Upper lobe of right lung (tissue), 1 donor: ENCODE measurements at places on chromosomes 12 and 14.

DNA sequence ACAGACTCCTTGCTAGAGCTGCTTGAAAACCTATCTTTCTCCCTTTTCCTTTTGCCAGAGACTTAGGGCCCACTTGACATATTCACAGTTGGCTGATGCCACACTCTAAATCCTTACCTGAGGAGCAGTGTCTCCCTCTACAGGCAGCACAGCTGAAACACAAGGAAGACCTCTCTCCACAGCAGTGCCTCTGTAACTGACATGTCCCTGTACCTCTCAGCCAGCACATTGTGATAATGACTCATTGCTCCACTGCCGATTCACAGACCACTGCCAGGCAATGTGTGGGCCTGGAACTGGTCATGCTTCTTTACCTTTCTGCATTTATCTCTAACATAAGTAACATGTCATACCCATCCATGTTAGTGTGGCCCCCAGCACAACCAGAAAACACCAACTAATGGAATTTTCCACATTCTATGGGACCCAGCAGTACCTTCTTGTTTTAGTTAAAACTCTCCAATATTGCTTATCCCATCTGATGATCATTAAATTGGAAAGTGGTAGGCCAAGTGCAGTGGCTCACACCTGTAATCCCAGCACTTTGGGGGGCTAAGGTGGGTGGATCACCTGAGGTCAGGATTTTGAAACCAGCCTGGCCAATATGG lies 56.5 kb downstream of the GTF2A1 start:
- no peak for DNase-seq

DNA sequence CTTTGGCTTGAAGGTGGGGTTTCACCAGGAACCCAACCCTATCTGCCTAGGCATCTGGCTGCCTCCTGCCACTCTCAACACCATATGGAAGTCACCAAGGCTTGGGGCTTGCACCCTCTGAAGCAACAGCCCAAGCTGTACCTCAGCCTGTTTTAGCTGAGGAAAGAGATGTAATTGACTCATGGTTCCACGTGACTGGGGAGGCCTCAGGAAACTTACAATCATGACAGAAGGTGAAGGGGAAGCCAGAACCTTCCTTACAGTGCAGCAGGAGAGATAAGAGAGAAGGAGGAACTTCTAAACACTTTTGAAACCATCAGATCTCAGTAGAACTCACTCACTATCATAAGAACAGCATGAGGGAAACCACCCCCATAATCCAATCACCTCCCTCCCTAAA lies 26.9 kb downstream of the GLIPR1L1 start:
- DNase-seq: no peak

GRCh38 chr12:126761420-126761819 lies 1505.5 kb upstream of the TMEM132C start:
- no peak for DNase-seq

DNA sequence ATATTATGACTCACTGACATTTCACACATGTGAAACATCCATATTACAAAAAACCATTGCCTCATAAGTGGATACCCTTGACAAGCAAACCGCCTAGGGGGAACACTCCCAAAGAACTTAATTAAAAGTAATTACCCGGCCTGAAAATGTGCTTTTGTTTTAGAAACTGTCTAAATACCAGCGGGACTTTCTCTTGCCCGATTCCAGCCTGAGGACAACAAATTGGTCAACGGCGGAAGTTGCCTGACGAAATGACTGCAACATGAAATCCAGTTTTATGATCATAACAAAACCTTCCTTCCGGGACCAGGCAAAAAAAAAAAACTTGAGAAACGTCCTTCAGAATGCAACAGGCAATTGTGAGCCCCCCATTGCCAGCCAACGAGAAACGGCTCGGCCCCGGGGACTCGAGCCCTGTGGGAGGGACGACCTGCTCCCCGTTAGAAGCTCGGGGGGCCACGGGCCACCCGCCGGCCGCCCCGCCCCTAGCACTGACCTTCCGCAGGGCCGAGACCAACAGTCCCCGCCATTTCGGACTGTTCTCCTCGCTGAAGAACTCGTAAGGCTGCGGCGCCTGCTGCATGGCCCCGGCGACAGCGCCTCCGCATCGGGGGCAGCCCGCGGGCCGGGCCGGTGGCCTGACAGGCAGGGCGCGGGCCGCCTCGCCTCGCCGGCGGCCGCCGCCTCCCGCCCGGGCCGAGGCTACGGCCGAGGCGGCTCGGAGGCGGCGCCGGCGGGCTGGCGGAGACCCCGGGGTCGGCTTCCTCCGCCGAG lies 490 bp downstream of the SOS2 start:
- DNase-seq: peak; percentile 82

DNA sequence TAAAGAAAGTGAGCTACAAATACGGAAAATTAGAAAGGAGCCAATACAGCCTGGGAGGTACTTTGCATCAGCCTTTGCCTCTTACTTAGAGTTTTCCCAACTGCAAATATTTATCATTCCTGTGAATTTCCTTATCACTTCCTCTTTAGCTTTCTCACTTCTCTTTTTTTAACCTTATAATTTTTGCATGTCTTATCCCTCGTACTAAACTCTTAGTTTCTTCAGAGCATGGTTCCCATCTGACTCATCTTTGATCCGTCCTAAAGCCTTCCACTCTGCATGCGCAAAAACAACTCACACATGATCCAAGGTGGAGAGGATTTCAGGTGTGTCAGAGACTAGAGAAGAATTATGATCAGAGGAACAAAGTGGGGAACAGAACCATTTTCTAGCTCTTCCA lies 9.6 kb upstream of the SNAPC1 start:
- DNase-seq: no peak

DNA sequence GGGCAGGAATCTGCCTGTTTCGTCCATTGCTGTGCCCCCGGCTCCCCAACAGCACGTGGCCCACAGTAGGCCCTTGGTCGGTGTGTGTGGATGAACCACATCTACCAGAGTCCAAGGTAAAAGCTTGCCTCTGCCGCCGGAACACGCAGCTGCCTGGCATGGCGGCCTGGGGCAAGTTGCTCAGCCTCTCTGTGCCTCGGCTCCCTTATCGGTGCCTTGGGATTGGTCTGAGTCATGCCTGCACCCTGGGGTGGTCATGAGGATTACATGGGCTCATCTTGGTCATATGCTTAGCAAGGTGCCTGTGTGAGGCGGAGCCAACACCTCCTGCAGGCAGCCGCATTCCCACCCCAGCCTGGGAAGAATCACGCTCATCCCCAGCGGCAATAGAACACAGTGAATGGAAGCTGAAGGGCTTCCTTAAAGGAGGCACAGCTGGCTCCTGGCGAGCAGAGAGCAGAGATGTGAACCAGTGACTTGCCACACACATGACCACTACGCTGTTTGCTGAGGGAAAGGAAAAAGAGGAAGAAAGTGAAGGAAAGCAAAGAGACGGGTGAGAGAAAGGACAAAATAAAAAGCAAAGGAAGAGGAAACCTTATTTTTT lies 5.5 kb upstream of the SCARB1 start:
- DNase-seq: peak; percentile 73

- no peak for DNase-seq
Measured at GRCh38 chr14:91918186-91918883, 29.2 kb downstream of the FBLN5 start.

DNA sequence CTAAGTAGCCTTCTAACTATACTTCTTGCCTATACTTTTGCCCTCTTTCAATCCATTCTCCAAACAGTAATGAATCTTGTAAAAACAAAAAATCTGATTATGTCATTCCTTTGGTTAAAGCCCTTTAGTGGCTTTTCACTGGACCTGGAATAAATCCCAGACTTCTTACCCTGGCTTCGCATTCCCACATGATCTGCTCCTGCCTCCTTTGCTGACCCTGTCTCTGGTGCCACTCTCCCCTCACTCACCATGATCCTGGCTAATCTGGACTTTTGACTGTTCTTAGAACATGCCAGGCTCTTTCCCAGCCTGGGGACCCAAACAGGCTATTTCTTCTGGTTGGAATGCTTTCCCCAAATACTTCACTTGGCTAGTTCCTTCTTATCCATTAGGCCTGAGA lies 7.9 kb downstream of the MIA2 start:
- DNase-seq: no peak

DNA sequence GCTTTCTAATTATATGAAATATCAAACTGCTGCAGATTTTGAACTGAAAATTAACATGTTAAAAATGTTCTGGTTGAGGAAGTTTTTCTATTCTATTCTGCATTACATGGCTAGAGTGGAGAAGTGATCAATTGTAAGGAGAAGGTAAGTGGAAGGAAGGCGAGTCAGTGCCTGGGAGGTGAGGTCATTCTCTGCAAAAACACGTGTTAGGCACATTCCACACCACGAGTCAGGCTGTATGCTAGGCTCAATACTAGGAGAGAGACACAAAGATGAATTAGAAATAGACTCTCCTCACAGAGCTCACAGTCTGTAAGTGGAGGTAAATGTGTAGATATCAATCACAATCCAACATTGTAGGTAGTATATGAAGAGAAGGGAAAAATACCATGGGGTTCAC lies 194.1 kb downstream of the NOVA1 start:
- no peak for DNase-seq

- peak; percentile 69 for DNase-seq
Measured at GRCh38 chr12:102917026-102917787, at the start of gene PAH. Gene PAH (minus strand): TSS chr12:102917244. CDS start chr12:102917130, 114 bp downstream.

DNA sequence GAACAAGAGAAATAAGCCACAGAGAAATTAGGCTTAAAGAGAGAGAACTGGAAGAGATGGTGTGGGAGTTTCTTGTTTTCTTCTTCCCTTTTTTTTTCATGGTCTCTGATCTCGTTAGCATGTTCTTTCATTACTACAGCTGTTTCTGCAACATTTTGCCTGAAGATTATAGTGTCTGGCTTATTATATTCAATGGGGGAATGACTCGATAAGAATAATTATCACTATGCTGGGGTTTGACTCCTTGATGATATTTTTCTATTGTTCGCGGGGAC lies 70.0 kb downstream of the TMEM132C start:
- DNase-seq: no peak

DNA sequence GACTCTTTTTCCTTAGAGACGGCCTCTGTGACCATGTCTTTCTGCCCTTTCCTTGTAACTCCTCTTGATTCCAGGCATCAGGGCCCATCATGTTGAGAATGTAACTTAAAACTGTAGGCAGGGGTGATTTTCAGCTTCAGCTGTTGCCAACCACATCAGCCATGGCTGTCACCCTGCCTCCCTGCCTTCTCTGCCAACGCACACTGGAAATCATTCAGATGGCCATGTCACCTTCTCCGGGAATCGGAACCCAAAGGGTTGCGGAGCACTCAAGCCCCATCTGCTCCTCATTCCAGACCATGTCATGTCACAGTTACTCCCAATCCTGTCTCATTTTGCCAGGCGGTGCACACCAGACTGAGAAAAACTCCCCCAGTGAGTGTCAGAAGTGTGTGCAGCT lies 72.1 kb downstream of the EMP1 start:
- no peak for DNase-seq

DNA sequence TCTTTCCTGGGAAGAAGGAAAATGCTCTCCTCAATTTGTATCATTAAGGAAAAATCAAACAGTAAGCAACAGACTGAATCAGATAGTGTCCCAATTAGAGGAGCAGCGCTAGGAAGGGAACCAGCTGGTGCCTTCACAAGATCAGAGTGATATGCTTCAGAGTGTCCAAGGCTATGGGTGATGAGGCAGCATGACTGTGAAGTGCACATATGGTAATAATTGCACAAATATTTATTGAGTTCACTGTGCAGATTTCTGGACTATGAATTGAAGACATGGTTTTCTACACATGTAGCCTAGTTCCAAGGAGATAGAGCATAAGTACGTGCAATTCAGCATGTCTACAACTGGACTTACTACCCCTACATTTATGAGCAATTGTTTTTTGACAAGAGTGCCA lies 78.8 kb upstream of the EVL start:
- no peak for DNase-seq

DNA sequence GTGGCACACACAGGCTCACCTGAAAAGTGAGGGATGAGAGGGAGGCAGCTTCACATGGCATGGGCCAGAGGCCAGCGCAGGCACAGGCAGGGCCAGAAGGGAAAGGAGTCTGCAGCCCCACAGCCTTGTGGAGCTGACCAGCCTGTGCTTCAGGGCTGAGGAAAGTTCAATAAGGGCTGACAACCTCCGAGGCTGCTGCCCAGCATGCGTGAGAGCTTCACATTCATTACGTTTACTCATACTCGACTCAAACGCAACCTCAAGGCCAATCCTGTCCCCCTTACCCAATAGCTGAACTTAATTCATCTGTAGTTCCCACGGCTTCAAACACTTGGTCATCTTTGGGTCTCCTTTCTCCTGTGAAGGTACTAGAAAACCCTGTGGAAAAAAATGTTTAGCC lies 4.8 kb downstream of the MMAB start:
- DNase-seq: no peak

DNA sequence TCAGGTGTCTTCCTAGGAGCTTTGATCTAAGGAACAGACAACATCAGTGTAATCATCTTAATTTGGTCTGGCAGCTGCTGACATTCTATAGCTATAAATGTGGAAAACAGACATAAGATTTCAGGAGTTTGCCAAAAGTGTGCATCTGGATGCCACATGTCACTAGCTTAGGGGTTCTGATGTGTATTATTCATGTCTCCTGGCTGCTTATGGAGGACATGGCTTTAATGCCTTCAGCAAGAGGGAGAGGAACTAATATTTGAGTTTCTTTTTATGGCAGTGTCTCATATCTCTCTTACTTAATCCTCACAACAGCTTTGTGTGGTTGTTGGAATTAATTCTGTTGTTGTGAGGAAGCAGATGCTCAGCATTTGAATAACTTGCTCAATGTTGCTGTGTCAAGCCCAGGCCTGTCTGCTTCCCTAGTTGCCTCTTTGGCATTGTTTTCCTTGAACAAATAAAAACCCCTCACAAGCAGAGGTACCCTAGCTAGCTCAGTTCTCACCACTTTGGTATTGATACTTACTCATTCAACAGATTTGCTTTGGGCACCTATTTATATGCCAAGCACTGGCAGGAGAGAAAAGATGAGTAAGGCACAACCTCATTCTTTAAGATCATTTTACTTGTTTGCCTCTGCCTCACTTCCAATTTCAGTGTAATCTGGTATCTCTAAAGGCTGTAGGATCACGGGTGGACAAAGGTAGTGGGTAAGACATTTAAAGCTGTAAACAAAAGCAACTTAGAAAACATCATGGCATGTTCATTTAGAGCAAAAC lies 39.8 kb upstream of the EID3 start:
- no peak for DNase-seq

DNA sequence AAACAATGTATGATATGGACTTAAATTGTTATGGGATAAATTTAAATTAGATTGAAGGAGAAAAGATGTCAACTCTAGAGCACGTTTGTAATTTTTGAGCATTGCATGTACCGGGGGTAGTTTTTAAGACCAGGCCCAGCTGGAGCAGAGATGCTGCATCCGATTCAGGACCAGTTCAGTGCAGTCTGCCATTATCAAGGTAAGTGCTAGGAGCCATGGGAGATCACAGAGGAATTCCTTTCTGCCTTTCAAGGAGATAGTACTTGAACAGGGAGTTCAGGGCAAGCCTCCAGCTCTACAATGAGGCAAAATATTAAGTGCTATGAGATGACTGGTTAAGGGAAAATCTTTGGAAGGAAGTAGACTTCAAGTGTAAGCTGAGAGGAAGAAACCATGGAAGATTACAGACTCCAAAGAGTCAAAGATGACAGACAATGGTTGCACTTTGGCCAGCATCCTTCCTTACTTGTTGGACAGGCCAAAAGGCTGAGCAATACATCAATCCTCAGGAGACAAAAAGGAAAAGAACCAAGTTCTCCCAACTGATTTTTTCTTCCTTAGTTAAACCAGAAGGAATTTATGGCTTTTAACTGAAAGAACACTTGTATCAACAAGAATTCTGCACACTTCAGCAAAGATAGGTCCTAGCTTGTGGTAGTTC lies 113.2 kb upstream of the HIF1A start:
- no peak for DNase-seq
